ENCODE measurements at places on chromosomes 3 and 15.
A peak's percentile ranks its signal among the peaks of the same experiment; 100 is the strongest.

DNA sequence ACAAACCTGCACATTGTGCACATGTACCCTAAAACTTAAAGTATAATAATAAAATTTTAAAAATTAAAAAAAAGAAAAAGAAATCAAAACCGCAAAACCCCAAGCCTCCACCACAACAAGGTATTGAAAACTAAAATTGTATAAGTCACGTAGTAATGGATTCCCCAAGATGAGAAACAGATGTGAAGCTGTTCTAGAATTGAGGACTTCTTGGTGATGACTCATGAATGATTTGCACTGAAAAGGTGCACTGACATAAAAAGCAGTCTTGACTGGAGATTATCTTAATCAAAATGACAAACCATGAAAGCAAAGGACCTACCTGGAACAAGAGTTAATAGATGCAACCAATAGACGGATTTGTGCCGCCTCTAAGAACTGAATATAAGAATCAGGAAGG lies 225.8 kb downstream of the MYRIP start:
- DNase-seq = no peak

DNA sequence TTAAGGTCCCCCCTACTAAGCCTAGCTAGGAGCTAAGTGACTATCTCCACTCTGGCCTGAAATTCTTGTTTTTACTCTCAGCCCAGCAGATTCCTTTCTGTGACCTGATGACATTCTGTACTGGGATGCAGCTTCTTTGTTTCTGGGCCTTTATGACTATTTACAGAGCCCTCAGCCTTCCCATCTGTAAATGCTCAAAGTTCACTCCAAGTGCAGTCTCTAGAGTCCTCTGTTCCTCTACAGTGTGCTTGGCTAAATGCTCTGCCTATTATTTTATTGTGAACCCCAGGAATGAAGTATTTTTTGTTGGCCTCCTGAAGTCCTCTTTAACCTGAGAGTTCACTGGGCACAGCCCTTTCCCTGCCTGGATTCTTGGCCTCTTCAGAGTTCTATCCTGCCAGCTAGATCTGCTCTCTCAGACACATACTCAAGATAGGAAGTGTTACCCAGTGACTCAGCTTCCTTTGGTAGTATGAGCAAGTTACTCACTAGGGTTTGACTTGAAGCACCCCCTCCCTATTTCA lies 278.1 kb upstream of the P2RY1 start:
- peak; percentile 13 for DNase-seq

GRCh38 chr3:83453056-83453455 lies 1505.7 kb upstream of the CADM2 start:
- no peak for DNase-seq

DNA sequence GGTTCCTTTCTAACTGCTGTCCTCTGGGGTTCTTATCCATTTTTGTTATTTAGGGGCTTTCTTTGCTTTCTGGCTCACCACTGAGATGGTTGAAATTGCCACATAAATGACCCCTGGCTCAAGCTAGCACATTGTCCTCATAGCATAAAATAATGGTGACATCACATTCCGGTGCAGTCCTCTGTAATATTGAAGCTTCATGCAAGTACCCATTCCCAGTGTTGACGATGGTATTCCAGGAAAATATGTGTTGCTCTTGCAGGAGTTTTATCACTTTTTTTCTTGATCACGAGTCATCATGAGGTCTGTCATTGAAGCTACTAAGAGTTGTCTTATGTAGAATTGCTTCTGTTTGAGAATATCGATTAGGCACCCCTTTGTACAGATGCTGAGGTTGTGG lies 56.1 kb downstream of the CRTC3 start:
- DNase-seq = no peak

DNA sequence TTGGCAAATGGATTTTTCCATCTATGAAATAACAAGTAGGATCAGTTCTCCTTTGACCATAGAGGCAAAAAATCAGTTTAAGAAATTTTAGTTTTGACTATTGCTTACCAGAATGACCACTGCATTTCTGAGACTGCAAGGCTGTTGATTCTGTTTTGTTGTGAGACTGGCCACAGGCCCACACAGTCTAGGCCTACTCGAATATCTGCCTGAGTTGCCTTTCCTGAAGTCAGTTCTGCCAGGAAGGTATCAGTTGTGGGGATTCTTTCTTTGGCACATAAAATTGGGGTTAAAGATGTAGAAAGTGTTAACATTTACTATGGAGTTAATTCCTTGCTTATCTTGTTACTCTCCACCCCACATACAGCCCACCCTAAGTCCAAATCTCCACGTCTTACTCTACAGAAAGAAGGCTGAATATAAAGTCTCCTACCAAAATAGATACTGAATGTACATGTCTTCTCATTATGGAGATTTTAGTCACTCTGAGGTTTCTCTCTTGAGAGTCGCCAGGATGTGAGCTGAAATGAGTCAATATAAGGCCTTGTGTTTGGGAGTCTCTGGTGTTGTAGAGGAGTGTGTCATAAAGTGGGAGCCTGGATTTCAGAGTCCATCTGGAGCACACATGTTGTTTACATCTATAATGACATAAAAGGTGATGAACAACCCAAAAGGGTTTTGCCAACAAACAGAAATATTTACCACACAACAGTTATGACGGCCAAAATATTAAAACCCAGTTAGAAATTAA lies 45.0 kb upstream of the WWTR1 start:
- DNase-seq = peak; percentile 54

DNA sequence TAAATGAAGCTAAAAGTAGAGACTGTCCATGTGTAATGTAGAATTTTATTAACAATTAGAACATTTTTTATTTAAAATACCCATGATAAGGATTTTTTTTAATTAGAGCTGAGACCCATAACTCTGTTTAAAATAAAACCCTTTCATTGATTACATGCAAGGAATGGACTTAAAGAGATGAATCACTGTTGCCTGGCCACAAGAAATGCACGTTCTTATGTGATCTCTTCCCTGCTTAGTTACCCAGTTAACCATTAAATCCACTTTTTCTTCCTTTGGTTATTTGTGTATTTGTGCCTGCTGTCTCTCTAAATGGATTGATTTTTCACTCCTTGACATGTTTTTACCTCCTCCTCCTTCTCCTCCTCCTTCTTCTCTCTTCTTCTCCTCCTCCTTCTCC lies 83.3 kb upstream of the SLITRK3 start:
- DNase-seq = no peak

- DNase-seq = no peak
Observed at GRCh38 chr3:150727653-150728502, 24.2 kb upstream of the ERICH6 start.

- DNase-seq = no peak
Observed at GRCh38 chr3:193813501-193813830, 220.5 kb downstream of the OPA1 start.

GRCh38 chr15:28927043-28927442 lies 41.3 kb downstream of the APBA2 start:
- DNase-seq = no peak

- no peak for DNase-seq
Observed at GRCh38 chr15:51768018-51768417, 16.6 kb downstream of the TMOD2 start.

GRCh38 chr15:92807971-92808571 lies 92.1 kb upstream of the CHD2 start:
- DNase-seq = no peak

GRCh38 chr15:80636675-80637074 lies 58.4 kb upstream of the ABHD17C start:
- DNase-seq = no peak

GRCh38 chr3:113698956-113699355 lies 2.5 kb upstream of the USF3 start:
- DNase-seq = no peak

DNA sequence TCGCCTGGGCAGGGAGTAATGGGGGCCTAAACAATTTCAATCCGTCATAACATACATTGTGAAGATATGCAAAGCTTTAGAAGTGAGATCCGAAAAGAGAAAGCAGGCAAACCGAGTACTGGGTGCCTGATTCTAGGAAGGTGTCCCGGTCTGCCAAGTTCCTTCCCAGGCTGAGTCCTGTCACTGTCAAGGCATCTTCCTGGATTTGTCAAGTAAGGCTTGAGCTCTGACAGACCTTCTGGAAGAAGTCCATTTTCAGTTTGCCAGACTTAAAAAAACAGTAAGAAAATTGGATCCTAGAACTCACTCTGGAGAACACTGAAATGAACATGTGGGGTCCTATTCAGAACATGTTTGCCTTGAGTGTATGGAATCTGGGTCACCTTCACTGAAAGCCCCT lies 253.9 kb downstream of the RORA start:
- no peak for DNase-seq

DNA sequence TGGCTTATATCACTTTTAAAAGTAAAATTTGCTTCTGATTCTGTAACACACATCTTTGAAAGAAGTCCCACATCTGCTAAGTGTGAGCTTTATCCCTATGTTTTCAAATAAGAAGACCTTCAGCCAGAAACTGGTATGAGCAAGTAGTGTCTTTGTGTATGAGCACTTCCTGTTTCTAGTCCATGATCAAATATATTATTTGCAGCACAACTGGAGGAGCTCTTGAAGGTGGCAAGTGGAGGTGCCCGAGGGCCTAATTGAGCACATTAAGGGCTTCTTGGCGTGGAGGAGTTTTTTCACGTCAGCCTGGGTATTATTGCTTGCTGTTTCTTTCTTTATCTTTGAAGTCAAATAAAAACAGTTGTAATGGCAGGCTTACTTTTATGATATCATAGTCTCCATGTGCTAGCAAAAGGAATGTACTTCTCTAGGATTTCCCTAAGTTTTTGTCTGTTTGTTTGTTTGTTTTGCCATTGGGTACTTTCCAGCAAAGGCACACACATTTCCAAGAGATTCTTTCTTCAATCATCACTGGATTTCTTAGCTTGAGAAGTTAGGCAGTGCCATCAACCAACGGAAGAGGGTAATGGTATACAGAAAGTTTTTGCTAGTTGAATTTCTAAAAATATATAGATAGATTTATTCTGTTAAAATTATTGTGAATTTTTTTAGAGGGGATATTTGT lies 68.1 kb downstream of the MEIS2 start:
- DNase-seq = no peak

DNA sequence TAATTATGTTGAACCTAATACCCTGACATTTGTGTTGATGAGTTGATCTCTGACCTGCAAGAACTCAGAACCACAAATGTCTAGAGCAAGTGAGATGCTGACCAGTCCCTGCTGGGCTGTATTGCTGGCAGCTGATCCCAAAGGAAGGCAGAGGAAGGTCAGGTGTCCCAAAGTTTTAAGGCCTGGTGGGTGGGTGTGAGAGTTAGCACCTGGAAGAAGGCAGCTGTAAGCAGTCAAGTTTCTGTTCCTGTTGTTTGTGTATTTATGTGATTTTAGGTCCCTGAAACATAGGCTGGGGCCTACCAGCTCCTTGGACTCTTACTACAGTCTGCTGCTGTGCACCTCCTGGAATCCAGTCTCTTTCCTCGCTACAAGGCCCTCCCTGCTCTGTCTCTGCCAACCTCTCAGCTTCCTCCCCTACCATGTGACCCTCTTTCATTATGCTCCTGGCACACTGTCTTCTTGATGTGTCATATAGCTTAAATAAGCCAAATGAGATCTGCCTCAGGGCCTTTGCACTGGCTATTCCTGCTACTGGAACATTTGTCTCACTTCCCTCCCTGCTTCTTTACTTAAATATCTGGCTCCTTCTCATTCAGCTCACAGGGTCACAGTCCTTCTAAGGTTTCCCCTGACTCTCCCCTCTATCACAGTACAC lies 31.0 kb upstream of the ATOSA start:
- DNase-seq = no peak

- DNase-seq = no peak
Observed at GRCh38 chr3:25096536-25096935, 331.5 kb upstream of the RARB start.

DNA sequence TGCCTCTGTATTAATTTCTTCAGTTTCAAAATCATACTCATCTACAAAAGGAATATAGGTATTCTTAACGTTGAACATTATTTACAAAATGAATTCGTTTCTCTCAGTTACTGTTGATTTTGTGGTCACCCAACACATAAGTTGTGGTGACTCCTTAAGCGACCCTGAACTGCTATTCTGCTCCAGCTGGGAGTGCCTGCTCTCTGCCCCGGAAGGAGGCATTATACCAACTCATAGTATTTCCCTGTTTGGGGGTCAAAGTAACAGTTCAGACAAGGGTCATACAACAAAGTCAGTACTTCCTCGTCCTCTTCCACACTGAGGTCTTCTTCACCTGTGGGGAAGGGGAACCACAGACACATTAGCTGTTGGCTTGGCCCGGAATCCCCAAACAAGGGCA lies 75.7 kb upstream of the FAM3D start:
- DNase-seq = no peak

DNA sequence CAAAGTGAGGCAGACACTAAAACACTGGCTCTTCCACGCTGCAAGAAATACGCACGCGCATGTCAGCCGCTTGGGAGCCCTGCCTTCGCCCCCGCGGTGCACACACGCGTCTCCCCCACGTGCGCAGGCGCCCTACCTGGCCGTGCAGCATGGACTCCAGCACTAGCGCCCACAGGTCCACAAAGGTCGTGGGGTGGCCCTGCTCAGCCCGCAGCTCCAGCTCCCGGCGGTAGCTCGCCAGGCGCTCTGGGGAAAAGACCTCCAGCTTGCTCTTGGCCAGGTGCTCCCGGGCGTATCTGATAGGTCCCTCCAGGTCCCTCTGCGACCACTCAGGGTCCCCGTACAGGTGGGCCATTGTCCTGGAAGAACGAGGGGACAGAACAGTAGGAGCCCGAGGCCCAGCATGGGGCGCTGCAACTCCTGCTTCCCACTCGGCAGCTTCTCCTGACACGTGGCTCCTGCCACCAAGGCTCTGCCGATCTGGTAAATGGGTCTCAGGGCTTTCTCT lies 14.9 kb downstream of the PLA2G4D start:
- DNase-seq = no peak

- DNase-seq = no peak
Observed at GRCh38 chr3:139518306-139518705, 21.2 kb downstream of the RBP1 start.

DNA sequence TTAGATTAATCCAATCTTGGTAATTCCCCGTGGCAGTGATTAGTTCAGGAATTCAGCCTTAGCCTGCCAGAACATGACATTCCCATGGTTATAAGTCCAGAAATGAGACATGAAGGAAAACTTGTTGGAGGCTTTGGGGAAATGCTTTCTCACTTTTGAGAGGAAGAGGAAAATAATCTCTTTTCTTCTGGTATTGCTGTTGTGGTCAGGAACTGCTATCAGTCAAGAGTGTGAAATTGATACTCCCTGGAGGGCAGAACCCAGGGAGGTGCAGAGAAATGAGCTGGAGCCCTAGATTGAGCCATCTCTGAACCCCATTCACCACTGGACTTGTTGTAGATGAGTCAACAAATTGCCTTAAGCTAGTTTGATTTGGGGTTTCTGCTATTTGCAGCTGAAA lies 38.6 kb upstream of the APH1B start:
- no peak for DNase-seq

DNA sequence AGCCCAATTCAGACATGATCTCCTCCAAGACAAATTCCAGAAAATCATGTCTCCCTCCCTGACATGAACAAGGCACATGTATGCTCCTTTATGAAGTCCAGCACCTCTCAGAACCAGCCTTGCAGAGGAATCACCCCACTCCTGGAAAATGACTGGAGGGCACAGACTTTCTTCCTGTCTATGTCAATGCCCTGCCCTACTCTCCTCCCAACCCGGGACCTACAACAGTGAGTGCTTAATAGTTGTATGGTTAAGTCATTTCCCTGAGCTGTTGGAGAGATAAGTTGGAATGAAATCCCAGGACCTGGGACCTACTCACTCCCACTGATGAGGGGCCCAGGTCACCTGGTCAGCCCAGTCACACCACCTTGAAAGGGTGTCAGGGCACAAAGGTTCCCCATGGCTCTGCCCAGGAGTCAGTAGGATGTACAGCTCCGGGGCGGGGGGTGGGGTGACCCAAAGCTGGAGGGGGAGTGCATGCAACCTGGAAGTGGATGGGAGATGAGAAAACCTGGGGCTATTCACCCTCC lies 80.1 kb upstream of the HERC1 start:
- no peak for DNase-seq

Measured in H54 (cell line).